ENCODE measurements at places on chromosomes 6 and 20. TPM values are rescaled to one million over a fixed set of nuclear protein-coding genes. Genes with fewer than 3 reads are reported as not detected.

PTGIS gene
- not detected for total RNA-seq

MTRF1L gene
- total RNA-seq: 15.6 TPM

MAVS gene
- total RNA-seq: 21.9 TPM

LTA gene
- not detected for total RNA-seq

TEAD3 gene
- total RNA-seq: 4.5 TPM

TFAP2A gene
- 18.7 TPM for total RNA-seq

ANGPT4 gene
- 0.03 TPM for total RNA-seq

RAET1L gene
- 0.25 TPM for total RNA-seq

PTCRA gene
- total RNA-seq: not detected

MAPK14 gene
- total RNA-seq: 25.7 TPM

NKX2-2 gene
- total RNA-seq: not detected

BCAS4 gene
- 35.0 TPM for total RNA-seq

CTAGE9 gene
- total RNA-seq: not detected

PDE7B gene
- total RNA-seq: 2.2 TPM

CALHM5 gene
- 0.06 TPM for total RNA-seq

SPAG4 gene
- total RNA-seq: 3.0 TPM

GJA10 gene
- total RNA-seq: not detected

PAX1 gene
- total RNA-seq: not detected

LY86 gene
- total RNA-seq: not detected

SPTLC3 gene
- 0.03 TPM for total RNA-seq

NRSN1 gene
- not detected for total RNA-seq

C20orf141 gene
- not detected for total RNA-seq

SLC17A2 gene
- not detected for total RNA-seq

TTLL9 gene
- 0.06 TPM for total RNA-seq

ABHD16B gene
- total RNA-seq: not detected

PRL gene
- not detected for total RNA-seq

LHFPL5 gene
- not detected for total RNA-seq

GOPC gene
- total RNA-seq: 17.8 TPM

GNAS-AS1 gene
- total RNA-seq: not detected

DYNLT1 gene
- 98.2 TPM for total RNA-seq

GRM4 gene
- total RNA-seq: 0.35 TPM

PEDS1 gene
- 54.9 TPM for total RNA-seq

CD93 gene
- not detected for total RNA-seq

PRDM1 gene
- total RNA-seq: 4.2 TPM

SIM1 gene
- total RNA-seq: not detected

SAMD3 gene
- total RNA-seq: not detected

DLK2 gene
- total RNA-seq: 5.0 TPM

RIPOR2 gene
- not detected for total RNA-seq

GRIK2 gene
- total RNA-seq: 0.22 TPM

WFDC10B gene
- not detected for total RNA-seq

BANF2 gene
- total RNA-seq: not detected

OVOL2 gene
- total RNA-seq: 0.38 TPM
